ENCODE measurements at places on chromosomes 2 and 18.

GRCh38 chr18:78721981-78722380 is 257.6 kb upstream of the SALL3 start:
- no peak for DNase-seq

- DNase-seq = no peak
Observed at GRCh38 chr2:9045595-9045994, 42.1 kb upstream of the MBOAT2 start.

DNA sequence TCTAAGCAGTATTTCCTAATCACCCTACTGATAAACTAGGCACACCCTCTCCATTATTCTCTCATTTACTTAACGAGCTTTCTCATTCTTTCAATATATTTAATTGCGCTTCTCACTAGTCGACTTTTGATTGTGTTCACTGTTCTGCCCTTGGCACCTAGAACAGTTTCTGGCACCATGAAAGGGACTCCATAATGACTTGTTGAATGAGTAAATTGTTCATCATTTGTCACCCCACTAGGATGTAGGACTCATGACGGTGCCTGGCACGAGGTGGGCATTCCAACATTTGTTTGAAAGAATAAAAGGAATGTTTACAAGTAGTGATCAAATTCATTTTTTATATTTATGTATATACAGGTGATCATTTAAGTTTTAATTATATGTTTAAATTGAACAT is 123.7 kb downstream of the DIS3L2 start:
- DNase-seq = no peak

GRCh38 chr18:70337139-70337972 is 48.5 kb downstream of the SOCS6 start:
- DNase-seq = no peak

GRCh38 chr18:2746274-2746673 is 90.7 kb downstream of the SMCHD1 start:
- DNase-seq = no peak

- no peak for DNase-seq
Observed at GRCh38 chr2:10220045-10220901, 82.4 kb upstream of the HPCAL1 start.

GRCh38 chr2:41958775-41959174 is 89.0 kb upstream of the PKDCC start:
- DNase-seq = no peak
